ENCODE measurements at places on chromosomes 3 and 15.

GRCh38 chr3:161231861-161232260, 10.8 kb downstream of the NMD3 start:
- H3K4me3 ChIP-seq, result no peak overlapping the region
- H3K4me1 ChIP-seq, result no peaks in the 10 kb centered on the region
- peaks cover 62% of the 10 kb centered on the region for H3K36me3 ChIP-seq
- no peak overlapping the region for H3K27ac ChIP-seq

DNA sequence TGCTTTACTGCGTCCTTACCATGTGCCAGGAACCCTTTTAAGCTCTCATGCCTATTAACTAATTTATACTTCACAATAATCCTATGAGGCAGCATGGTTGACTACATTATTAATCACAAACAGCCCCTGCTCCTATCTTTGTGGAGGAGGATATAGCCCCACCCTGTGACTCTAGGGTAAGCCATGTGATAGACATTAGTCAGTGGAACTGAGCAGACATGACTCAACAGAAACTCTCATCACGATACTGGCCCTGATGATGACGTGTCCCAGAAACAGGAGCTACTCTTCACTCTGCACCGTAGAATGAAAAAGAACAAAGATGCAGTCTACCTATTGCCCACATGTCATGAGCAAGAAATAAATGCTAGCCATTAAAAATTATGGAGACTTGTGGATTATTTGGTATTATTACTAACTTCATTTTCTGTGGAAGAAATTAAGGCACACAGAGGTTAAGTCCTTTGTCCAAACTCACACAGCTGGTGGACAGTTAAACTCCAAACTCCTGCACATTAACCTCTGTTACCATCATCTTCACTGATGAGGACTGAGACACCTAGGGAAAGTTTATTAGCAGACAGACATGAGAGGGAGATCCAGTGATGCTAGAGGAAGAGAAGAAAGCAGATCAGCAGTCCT, 51.2 kb downstream of the CFAP20DC start:
- H3K27me3 ChIP-seq, result no peaks in the 10 kb centered on the region
- no peak overlapping the region for H3K27ac ChIP-seq
- H3K4me1 ChIP-seq, result peaks cover 8% of the 10 kb centered on the region
- no peak overlapping the region for H3K4me3 ChIP-seq

GRCh38 chr3:38297947-38298711, 16.0 kb downstream of the SLC22A14 start:
- no peaks in the 10 kb centered on the region for H3K27me3 ChIP-seq
- H3K4me1 ChIP-seq, result no peaks in the 10 kb centered on the region
- DNase-seq, result no peak
- H3K27ac ChIP-seq, result no peak overlapping the region
- no peak overlapping the region for H3K4me3 ChIP-seq

- no peaks in the 10 kb centered on the region for H3K36me3 ChIP-seq
- H3K27me3 ChIP-seq, result no peaks in the 10 kb centered on the region
- DNase-seq, result no peak
- no peak overlapping the region for H3K27ac ChIP-seq
These were observed 30.8 kb downstream of the CHCHD4 start for GRCh38 chr3:14093831-14094230.

- no peaks in the 10 kb centered on the region for H3K4me1 ChIP-seq
- H3K4me3 ChIP-seq, result no peak overlapping the region
- no peaks in the 10 kb centered on the region for H3K36me3 ChIP-seq
- H3K27me3 ChIP-seq, result no peaks in the 10 kb centered on the region
- DNase-seq, result no peak
These were observed 58.9 kb downstream of the SLMAP start for GRCh38 chr3:57815036-57815435.

DNA sequence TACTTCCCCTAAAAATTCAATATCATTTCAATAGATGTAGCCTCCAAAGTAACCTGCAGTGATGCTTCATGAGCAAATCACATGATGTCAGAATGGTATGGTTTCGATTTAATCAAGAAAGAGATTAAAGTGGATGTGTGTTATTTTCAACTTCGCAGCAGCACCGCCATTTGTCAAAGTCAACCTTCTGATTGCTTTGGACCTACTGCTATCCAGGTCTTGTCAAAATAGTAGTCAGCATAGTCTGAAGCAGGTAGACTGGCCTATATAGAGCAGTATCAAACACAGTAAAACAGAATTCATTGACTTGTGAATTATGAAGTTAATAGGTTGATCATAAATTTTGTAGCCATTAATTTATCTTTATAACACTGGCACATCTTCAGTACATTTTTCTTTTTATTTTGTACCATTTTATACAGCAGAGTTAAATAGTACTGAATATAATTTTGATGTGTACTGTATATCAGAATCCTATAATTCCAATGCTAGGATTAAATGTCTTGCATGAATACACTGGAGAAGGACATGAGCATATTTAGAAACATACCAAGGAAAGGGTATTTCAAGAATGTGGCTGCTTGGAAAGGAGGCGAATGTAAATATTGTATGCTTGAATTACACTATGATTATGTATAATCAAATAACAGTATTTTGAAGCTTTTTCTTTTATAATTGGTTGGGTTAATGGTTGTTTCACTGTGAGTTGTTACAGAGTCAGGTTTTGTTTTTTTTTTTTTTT, 79.6 kb downstream of the CDIN1 start:
- no peak overlapping the region for H3K4me3 ChIP-seq
- H3K27ac ChIP-seq, result no peak overlapping the region
- H3K27me3 ChIP-seq, result no peaks in the 10 kb centered on the region
- no peaks in the 10 kb centered on the region for H3K4me1 ChIP-seq
- H3K36me3 ChIP-seq, result no peaks in the 10 kb centered on the region

DNA sequence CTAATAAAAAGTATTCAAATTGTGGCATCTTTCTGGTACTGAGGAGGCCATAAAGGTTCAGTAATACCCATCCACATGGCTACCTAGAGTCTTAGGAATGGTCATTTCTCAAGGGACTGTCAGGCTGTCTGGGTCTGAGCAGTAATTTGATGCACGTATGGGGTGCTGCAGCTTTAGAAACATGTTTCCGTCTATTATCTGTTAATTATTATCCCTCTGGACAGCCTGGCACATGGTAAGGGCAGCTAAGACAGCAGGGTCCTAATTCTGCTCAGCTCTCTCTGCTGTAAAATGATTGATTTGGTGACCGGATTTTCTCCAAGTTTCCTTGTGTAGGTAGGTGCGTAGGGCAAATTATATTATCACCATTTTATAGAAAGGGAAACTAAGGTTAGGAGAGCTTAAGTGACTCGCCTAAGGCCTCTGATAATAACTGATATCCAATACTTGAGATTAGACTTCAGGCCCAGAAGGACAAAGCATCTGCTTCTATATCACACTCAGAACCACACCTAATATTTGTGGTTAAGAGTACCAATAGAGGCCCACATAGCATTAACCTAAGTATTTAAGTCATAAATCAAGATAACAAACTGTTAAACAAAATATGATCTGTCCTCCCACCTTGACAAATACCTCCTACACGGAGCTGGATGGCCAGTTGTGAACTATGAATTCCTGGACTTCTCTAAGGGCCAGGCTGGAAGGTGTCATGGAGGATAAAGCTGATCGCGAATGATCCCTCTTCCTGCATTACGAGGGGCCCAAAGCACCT, 2.9 kb upstream of the RAP2B start:
- DNase-seq, result no peak
- H3K4me1 ChIP-seq, result peaks cover 16% of the 10 kb centered on the region

DNA sequence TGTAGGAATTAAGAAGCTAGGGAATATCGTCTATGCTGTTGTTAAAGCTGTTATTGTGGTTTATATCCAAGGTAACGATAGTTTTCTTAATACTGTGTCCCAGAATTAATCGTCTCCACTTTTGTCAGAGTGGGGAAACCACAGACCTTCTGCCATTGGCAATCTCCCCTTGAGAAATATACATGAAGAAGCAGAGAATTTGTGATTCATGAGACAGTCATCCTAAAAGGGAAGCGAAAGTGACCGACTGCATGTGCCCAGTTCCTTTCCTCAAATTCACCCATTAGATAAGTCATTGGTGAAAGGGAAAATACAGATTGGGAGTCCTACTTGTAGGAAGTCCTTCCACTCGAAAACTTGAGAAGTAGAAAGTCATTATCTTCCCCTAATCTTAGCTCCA, 26.6 kb downstream of the DIPK2A start:
- no peaks in the 10 kb centered on the region for H3K27me3 ChIP-seq
- no peaks in the 10 kb centered on the region for H3K36me3 ChIP-seq
- DNase-seq, result no peak

- H3K27ac ChIP-seq, result peak overlapping the region; percentile 59
- H3K4me1 ChIP-seq, result peaks cover 45% of the 10 kb centered on the region
- no peaks in the 10 kb centered on the region for H3K27me3 ChIP-seq
- DNase-seq, result no peak
These were observed 50.4 kb downstream of the TCF12 start for GRCh38 chr15:56968821-56969220.

GRCh38 chr3:180048103-180048502, 11.4 kb upstream of the PEX5L start:
- DNase-seq, result no peak
- H3K36me3 ChIP-seq, result no peaks in the 10 kb centered on the region
- H3K4me1 ChIP-seq, result no peaks in the 10 kb centered on the region
- no peak overlapping the region for H3K27ac ChIP-seq
- no peaks in the 10 kb centered on the region for H3K27me3 ChIP-seq

DNA sequence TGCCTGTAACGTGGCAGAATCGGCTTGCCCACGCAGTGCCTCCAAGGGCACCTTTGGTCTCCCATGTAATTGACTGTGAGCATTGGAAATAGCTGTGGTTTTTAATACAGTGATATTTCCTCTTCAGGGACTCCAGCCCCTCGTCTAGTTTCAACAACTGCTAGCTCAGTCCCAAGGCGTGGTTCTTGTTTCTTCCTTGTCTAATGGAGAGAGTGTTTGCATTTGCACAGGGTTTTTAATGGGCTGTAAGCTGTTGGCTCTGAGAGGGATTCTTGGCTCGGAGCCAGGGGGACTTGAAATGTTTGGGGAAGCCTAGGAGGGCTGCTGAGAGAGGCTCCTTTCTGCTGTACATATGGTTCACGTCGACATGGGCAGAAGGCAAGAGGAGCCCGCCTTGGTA, 86.2 kb downstream of the THSD4 start:
- DNase-seq, result no peak
- no peak overlapping the region for H3K4me3 ChIP-seq
- no peaks in the 10 kb centered on the region for H3K4me1 ChIP-seq

- H3K4me3 ChIP-seq, result no peak overlapping the region
- no peak overlapping the region for H3K27ac ChIP-seq
- no peaks in the 10 kb centered on the region for H3K36me3 ChIP-seq
- no peak for DNase-seq
- H3K4me1 ChIP-seq, result peaks cover 11% of the 10 kb centered on the region
These were observed 164.1 kb upstream of the SLC2A2 start for GRCh38 chr3:171190668-171191067.

GRCh38 chr3:184361532-184361931, at the start of the genes CLCN2 and POLR2H:
Gene CLCN2, minus strand, starts transcription at chr3:184361605. Its CDS starts 126 bp downstream, at chr3:184361479.
Gene POLR2H, plus strand, starts transcription at chr3:184361710. Its CDS starts 1,783 bp downstream, at chr3:184363493.
- no peak for DNase-seq
- H3K36me3 ChIP-seq, result peaks cover 11% of the 10 kb centered on the region
- peak within 1 kb of the TSS; percentile 64 for H3K4me3 ChIP-seq
- no peaks in the 10 kb centered on the region for H3K27me3 ChIP-seq

DNA sequence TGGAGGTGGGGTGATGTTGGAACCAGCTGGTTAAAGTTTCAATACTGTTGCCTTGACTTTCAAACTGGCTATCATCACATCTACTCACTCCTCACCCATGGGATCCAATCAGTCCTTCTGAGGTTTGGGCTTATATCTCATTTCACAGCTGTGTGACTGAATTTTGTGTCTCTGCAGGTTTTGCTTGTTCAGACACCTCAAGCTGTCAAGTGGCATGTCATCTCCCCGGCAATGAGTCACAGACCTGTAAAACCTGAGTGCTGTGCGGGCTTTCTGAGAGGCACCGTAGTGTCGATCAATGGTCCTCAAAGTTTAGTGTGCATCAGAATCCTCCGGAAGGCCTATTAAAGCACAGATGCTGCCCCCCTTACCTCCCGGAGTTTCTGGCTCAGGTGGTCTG, 86.4 kb upstream of the RORA start:
- no peak for DNase-seq
- no peaks in the 10 kb centered on the region for H3K27me3 ChIP-seq
- H3K4me3 ChIP-seq, result no peak overlapping the region
- H3K27ac ChIP-seq, result no peak overlapping the region

DNA sequence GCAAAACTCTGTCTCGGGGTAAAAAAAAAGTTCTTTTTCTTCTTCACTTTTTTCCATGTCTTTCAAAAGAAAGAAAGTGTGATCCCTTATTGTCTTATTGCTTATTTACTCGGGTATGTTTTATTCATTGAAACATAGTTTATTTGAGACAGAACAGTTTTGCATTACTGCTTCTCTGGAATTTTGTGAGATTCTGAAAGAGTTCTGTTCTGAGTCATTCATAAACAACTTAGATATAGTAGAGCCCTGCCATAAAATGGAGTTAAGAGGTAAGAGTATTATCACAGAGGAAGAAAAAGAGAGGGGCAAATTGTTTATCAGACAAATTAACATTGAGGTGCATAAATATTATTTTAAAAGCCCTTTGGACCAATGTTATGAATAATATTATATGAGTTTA, 522.2 kb downstream of the ROBO2 start:
- no peak for DNase-seq
- no peak overlapping the region for H3K4me3 ChIP-seq
- no peaks in the 10 kb centered on the region for H3K27me3 ChIP-seq
- H3K36me3 ChIP-seq, result no peaks in the 10 kb centered on the region

DNA sequence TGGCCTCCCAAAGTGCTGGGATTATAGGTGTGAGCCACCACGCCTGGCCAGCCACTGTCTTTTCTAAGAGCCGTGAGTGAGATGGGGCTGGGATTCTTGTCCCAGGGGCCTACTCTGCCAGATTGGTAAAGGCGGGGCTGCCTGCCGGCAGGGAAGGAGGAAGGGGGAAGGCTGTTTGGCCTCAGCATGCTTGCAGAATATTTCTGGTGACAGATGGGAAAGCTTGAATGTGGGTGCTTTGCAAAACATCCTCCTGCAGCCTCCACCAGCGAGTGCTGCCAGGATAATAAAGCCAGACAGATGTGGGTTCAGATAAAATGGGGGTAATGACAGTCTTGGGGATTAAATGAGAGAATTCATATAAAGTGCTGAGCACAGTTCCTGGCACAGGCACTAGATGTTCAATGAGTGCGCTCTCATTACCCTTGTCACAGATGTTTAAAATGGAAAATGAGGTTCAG, 19.8 kb upstream of the ACOX2 start:
- no peaks in the 10 kb centered on the region for H3K36me3 ChIP-seq
- H3K27me3 ChIP-seq, result no peaks in the 10 kb centered on the region
- no peak overlapping the region for H3K4me3 ChIP-seq
- peaks cover 6% of the 10 kb centered on the region for H3K4me1 ChIP-seq
- DNase-seq, result peak; percentile 56

All from suprapubic skin (tissue), 4 donors.